Cardiac fibroblast (primary cell): ENCODE measurements at places on chromosomes 4 and X.

GRCh38 chrX:22173966-22174365 lies 98.7 kb upstream of the CBLL2 start:
- no peak for DNase-seq

GRCh38 chr4:124143632-124144031 lies 568.9 kb downstream of the ANKRD50 start:
- no peak for DNase-seq

GRCh38 chrX:11509786-11510185 lies 155.9 kb downstream of the ARHGAP6 start:
- peak; percentile 80 for DNase-seq

GRCh38 chr4:105923497-105924238 lies 28.4 kb downstream of the NPNT start:
- DNase-seq, result peak; percentile 3

DNA sequence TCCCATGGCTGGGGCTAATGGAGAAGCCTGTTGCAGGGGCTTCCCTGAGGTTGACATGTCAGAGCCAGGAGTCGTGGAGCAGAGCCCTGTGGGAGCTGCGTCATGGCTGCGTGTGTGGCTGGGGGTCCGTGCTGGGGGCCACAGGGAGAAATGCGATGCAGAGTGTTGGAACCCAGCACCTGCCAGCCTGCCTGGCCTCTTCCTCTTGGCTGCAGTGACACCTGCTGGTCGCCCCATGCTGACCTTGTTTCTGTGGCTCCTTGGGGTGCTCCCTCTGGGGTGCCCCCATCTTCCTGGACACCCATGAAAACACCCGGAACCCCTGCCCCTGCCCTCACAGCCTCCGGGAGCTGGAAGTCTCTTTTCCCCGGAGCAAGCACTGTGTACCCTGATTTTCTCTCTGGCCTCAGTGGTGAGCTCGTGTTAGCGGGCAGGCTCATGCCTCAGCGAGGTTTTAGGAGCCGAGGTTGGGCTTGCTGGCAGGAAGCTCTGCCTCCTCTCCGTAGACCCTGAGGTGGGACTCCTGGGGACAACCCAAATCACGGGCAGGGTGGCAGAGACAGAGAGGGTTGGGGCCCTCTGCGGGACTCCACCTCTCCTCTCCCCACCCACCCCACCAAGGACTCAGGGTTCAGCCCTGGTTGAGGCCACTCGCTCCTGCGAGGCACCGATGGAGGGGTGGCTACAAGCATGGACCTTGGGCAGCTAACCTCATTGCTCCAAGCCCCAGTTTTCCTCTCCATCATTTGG lies 103.7 kb downstream of the SORCS2 start:
- DNase-seq, result peak; percentile 39

GRCh38 chrX:149938881-149939654 lies 777 bp upstream of the EOLA2 start:
- DNase-seq, result peak; percentile 93

- DNase-seq, result peak; percentile 21
These were observed 34.1 kb upstream of the HHIP start for GRCh38 chr4:144611850-144612249.

GRCh38 chrX:13476384-13476783 lies 93.0 kb upstream of the EGFL6 start:
- no peak for DNase-seq

GRCh38 chr4:175412161-175412560 lies 399.9 kb downstream of the GPM6A start:
- DNase-seq, result peak; percentile 72

- DNase-seq, result no peak
These were observed 371.6 kb downstream of the DMD start for GRCh38 chrX:32839781-32840180.

DNA sequence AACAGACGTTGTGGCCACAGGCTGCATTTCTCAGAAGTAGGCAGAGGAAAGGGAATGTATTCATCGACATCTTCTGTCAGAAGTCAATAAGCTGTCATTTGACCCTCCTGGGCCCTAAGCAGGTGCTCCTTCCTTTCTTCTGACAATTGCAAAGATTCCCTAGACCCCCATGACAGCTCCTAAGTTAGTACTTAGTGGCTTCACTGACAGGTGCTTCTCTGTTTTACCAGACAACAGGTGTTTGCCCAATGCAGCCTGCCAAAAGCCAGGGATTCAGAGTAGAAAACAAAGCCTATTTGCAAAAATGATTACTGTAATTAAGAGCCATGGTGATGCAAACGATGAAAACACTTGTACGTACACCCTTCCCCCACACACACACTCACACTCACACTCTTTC lies 7.5 kb upstream of the FGF5 start:
- DNase-seq, result no peak

DNA sequence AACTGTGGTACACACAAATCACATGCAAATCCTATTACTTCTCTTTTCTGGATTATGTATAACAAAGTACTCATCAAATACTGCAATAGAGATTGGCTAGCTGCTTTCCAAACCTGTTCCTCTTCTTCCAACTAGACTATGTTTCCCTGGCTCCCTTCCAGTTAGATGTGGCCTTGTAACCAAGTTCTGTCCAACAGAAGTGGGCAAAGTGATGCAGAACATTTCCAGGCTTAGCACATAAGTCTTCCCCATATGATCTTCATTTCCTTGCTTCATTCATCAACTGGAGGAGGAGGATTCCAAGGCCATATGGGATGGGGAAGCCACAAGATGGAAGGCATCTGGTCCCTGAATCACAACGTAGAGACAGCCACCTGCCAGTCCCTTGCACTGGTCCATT lies 8.0 kb downstream of the SLC9A7 start:
- no peak for DNase-seq

- DNase-seq, result no peak
These were observed 5.1 kb downstream of the AFF1 start for GRCh38 chr4:86939729-86940575.

DNA sequence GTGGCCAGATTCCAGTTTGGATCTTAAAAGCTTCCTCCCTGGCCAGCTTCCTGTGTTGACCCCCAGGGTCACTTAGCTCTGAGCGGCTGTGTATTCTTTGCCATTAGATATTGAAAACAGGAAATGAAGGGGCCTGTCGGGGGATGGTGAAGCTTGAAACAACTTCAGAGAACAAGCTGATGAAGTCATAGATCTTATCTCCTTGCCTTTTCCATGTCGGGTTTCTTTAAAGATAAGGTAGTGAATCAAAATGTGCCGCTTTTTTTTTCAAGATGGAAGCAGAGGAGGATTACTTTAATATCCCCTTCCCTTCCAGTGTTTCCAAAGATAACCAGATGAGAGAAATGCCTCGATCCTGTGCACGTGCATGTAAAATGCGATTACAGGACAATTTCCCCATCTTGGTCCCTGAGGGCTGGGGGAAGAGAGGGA lies 508.5 kb downstream of the MID1IP1 start:
- DNase-seq, result peak; percentile 5

- peak; percentile 77 for DNase-seq
These were observed 54.7 kb downstream of the FAM193A start for GRCh38 chr4:2591189-2591588.

DNA sequence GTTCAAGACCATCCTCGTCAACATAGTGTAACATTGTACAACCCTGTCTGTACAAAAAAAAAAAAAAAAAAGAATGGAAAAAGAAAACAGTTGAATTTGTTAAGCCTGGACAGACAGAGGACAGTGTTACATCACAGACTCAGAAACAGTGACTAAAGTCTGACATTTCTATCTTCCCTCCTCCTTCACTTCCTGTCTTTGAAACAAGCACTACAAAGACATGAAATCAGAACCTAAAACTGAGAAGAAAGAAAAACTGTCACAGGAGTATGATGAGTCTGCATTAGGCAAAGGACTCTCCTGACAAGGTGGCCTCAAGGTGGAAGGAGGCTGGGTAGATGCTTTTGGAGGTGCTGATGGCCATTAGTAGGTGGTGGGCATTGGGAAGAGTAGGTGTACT lies 126.7 kb downstream of the RBM47 start:
- DNase-seq, result peak; percentile 13

- DNase-seq, result no peak
These were observed 223.3 kb downstream of the COL25A1 start for GRCh38 chr4:109079201-109079600.

DNA sequence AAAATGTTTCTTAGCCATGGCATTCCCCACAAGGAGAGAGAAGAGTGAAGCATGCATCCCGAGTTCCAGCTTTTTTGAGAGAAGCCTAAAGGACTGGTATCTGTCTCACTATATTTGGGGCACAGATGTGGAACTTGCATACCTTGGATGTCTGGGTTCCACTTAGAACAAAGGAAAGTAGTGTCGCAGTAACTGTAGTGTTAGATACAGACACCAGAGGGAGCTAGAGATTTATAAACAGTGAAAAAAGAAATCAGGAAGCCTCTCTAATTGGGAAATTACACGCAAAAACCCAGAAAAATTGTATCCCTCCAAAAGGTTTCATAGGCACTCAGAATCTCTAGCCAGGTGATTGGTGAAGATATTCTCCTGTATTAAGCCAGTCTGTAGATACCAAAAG lies 34.4 kb downstream of the AGTR2 start:
- peak; percentile 30 for DNase-seq

- peak; percentile 5 for DNase-seq
These were observed 156.6 kb upstream of the ARSJ start for GRCh38 chr4:114136069-114136468.

- DNase-seq, result peak; percentile 86
These were observed 90.7 kb downstream of the CDS1 start for GRCh38 chr4:84673475-84674240.

GRCh38 chrX:71225676-71226075 lies 2.7 kb downstream of the GJB1 start:
- no peak for DNase-seq

- no peak for DNase-seq
These were observed 735.4 kb downstream of the FSTL5 start for GRCh38 chr4:161428180-161428965.

DNA sequence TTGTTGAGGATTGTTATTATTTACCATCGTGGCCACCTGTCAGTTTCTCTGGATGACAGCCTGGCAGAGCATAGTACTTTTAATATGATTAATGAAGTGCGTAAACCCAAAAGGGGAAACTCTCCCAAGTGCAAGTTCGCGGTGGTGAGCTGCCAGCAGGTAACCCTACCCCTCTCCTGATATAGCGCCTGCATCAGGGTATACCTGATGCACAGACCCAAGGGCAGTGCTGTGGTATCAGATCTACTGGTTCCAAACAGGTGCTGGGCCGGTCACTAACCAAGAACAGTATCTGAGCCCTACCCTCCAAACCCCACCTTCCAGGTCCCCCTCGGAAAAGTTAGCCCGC lies 1.6 kb downstream of the RNF150 start:
- no peak for DNase-seq

DNA sequence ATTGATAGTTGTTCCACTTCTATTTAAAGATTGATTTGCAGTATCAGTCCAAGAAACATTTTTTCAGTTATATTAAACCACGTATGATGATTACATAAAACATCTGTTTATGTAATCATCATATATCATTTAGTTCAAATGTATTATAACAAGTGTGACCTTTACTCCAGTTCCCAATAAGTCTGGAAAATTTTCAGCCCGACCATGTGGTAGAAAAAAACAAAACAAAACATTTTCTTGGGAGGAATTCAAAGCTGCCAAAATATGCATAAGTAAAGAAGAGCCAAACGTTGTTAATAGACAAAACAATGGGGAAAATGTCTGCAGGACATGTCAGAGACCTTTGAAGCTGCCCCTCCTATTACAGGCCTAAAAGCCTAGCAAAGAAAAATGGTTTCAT lies 709.1 kb downstream of the FAT4 start:
- peak; percentile 3 for DNase-seq

- no peak for DNase-seq
These were observed 629.5 kb upstream of the AMOT start for GRCh38 chrX:113470166-113470565.

DNA sequence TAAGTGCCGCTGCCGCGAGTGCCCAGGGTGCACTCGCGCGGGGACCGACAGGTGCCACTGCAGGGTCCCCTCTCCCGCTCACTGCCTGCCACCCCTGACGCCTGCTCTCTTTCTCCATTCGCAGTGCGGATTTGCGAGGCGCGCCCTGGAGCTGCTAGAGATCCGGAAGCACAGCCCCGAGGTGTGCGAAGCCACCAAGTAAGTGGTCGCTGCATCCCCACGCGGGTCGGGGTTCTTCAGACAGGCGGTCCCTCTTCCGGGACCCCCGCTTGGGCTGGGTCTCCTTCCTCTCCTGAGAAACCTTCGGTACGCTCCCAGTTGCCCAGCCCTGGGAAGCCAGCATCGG lies 547 bp downstream of the GUCY1A1 start:
- no peak for DNase-seq

- DNase-seq, result no peak
These were observed 187.0 kb downstream of the BMPR1B start for GRCh38 chr4:94944726-94945125.

- DNase-seq, result peak; percentile 40
These were observed 313.4 kb upstream of the SLC7A11 start for GRCh38 chr4:138555584-138555983.

GRCh38 chr4:76515975-76516843 lies 81.2 kb downstream of the SHROOM3 start:
- peak; percentile 12 for DNase-seq

DNA sequence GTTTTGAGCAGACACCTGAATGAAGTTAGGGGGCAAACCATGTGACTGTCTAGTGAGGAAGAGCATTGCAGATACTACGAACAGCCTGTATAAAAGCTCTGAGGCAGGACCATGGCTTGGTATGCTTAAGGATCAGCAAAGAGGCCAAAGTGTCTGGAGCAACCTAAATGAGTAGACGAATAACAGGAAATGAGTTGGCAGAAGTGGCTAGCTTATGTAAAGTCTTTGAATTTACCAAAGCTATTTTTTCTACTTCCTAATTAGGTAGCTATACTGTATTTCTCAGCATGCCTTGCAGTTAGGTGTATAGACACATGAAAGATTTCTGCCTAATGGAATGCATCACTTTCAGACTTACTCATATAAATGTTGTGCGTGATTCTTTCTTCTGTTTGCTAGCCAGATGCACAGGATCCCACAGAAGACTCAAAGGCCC lies 9.3 kb upstream of the GPRIN3 start:
- peak; percentile 81 for DNase-seq
